ENCODE measurements at places on chromosomes 11 and 22.

GRCh38 chr11:47242596-47243192, 5.9 kb downstream of the ACP2 start:
- no peak for DNase-seq

DNA sequence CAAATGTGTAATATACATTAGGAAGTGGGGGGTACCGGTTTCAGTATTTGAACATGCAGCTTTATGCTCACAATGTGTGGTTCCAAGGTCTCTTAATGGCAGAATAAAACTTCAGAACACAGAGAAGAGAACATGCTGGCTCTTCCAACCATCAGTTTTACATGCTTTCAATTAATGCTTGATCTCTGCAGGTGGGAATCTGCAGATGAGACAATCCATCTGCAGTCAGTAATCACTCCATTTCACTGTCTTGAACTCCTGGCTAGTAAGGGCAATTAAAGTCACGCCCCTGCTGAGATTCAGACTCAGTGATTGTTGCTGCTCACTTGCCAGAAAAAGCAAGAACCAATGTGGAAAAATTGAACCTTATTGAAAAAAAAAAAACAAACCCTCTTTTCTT, 945.7 kb downstream of the DLG2 start:
- DNase-seq, result no peak

GRCh38 chr11:85301895-85302678, 325.1 kb downstream of the DLG2 start:
- no peak for DNase-seq

DNA sequence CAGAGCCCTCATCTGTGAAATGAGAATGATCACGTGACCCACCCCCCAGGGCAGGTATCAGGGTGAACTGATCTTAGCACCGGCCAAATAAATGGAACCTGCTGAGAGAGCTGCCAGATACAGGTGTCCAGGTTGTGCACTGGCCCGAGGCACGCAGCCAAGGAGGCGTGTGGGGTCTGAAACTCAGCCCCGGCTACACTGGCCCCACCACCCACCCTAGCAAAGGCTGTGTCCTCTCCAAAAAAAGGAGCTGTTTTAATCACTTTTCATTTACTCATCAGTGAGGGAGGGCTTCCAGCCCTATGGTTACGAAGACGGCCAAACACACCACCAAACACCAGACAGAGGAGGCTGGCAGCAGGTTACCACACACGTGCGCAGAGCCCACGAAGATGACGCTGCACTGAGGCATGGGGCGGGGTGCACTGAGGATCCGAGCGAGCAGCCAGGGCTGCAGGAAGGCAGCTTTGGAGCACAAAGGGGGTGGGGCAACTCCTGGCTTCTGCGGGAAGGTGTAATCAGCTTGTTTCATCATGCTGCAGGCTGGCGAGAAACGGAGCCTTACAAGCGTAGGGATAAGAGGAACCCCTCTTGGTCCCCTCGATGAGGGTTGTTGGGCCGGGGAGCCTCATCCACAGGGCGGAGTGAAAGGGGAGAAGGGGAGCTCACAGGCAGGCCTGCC, 19.5 kb upstream of the SLC22A12 start:
- no peak for DNase-seq

GRCh38 chr11:69394234-69394868, 87.1 kb upstream of the LINC01488 start:
- no peak for DNase-seq

- DNase-seq, result no peak
These were observed 27.2 kb downstream of the PHLDB1 start for GRCh38 chr11:118634431-118635236.

GRCh38 chr22:28829358-28830181, 29.2 kb upstream of the XBP1 start:
- peak; percentile 18 for DNase-seq

DNA sequence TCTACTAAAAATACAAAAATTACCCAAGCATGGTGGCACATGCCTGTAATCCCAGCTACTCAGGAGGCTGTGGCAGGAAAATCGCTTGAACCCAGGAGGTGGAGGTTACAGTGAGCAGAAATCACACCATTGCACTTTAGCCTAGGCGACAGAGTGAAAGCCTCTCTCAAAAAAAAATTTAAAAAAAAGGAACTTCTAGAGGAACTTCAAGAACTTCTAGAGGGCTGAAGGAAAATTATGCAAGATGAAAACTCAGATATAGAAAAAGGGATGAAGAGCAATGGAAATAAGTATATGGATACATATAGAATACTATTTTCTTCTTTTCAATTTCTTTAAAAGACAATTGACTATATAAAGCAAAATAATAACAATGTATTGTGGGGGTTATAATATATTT, 51.2 kb upstream of the PRR5 start:
- DNase-seq, result no peak

- DNase-seq, result no peak
These were observed 117.5 kb downstream of the TRPC6 start for GRCh38 chr11:101466352-101466751.

GRCh38 chr22:39724390-39724789, 153.8 kb downstream of the CACNA1I start:
- no peak for DNase-seq

- no peak for DNase-seq
These were observed 6.0 kb downstream of the MALAT1 start for GRCh38 chr11:65504674-65505465.

GRCh38 chr11:82174610-82175009, 559.1 kb downstream of the FAM181B start:
- no peak for DNase-seq

GRCh38 chr22:27134315-27134701, 476.9 kb downstream of the MIAT start:
- peak; percentile 62 for DNase-seq

GRCh38 chr11:59335001-59335400, 23.7 kb upstream of the OR5AN1 start:
- DNase-seq, result no peak

- no peak for DNase-seq
These were observed 40.5 kb downstream of the PITPNB start for GRCh38 chr22:27878541-27878940.

GRCh38 chr11:47109051-47109726, 67.5 kb downstream of the ARFGAP2 start:
- DNase-seq, result no peak

DNA sequence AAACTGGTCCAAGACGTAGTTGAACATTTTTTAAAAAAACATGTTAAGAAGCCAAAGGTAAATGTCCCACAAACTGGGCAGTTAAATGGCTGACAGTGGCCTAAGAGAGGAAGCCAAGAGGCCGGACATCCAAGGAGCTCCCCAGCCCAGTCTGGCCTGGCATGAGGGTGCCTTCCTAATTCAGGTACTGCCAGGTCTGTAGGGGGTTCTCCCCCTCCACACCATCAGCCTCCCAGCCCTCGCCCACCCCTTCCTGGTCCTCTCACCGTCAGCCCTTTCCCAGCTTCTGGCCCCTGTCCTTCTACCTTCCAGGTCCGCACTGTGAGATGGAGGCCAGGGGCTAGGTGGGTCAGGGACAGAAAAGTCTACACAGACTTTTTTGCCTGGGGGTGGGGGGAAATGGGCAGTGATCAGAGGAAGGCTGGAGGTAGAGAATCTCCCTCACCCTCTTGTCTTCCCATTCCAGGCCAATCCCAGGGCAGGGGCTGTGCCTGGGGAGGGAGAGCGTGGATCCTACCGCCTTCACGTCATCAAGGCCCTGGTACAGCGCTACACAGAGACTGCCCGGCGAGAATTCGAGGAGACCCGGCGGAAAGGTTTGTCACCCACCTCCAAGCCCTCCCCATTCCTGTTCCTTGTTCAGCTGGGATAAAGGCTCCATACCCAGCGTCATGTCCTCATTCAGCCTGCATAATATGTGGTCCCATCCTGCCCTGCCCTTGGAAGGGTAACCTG, 6.0 kb downstream of the ART5 start:
- DNase-seq, result no peak

- DNase-seq, result no peak
These were observed 42.5 kb downstream of the GALNT18 start for GRCh38 chr11:11579012-11579988.

- no peak for DNase-seq
These were observed 62.6 kb downstream of the TBC1D22A start for GRCh38 chr22:46824980-46825544.

DNA sequence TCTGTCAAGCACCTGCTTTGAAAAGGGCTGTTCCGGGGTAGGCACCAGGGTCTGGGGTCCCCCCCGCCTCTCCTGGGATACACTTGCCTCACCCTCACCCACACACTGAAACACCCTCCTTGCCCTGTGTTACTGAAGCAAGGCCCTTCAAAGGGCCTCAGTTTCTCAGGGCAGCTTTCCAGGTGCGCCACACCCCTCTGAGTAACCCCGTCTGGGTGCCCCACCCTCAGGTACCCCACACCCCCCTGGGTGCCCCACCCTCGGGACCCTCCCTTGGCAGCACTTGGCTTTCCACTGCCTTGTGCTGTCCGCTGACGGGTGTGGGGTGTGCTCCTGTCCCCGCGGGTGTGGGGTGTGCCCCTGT, 413.6 kb downstream of the TBC1D22A start:
- DNase-seq, result no peak

DNA sequence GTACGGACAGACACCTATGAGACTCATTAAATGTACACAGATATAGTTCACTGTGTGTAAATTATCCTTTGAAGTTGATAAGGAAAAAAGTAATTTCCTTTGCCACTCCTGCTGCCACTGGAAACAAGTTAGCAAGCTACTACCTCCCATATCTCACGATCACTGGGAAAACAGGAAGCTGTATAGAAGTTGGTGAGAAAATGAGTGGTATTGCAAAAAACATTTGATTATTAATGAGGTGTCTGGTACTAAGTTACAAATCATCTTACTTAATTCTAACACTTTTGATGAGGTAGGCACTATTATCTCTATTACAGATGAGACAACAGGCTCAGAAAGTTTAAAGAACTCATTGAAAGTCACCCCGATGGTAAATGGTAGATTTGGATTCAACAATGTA, 68.5 kb downstream of the GAB2 start:
- no peak for DNase-seq

DNA sequence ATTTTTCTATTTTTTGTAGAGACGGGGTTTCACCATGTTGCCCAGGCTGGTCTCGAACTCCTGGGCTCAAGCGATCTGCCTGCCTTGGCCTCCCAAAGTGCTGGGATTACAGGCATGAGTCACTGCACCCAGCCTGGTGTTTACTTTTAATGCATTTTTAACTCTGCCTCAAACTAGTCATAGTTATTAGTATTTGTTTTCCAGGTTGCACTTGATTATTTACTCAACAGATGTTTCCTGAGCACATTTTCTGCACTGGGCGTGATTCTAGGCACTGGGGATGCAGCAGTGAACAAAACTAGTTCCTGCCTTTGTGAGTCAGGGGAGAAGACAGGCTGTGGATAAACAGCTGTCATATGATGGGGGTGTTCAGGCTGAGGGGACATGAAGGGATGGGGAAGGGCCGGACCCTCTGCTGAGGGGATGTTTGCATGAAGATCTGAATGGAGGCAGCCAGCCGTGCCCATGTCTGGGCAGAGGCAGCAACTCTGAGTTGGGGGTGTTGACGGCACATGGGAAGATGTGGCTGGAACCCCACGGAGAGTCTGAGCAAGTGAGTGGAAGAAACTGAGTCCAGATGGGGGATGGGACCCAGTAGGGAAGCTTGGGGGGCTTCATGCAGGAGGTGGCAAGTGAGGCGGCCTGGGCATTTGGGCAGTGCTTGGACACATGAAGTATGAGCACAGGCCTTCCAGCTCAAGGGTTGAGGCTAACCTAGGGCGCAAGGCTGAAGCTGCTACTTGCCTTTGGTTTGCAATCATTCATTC, 34.4 kb downstream of the MPPED1 start:
- no peak for DNase-seq

GRCh38 chr22:37164505-37164887, 14.8 kb upstream of the IL2RB start:
- DNase-seq, result no peak

- peak; percentile 31 for DNase-seq
These were observed 192.7 kb downstream of the NAV2 start for GRCh38 chr11:19905280-19905853.

GRCh38 chr11:92738276-92738675, 231.2 kb upstream of the MTNR1B start:
- no peak for DNase-seq

- DNase-seq, result no peak
These were observed 38.5 kb upstream of the SUSD2 start for GRCh38 chr22:24142831-24143230.

GRCh38 chr22:21991774-21992173, 9.2 kb upstream of the TOP3B start:
- DNase-seq, result no peak

GRCh38 chr11:11662578-11662977, 40.8 kb upstream of the GALNT18 start:
- no peak for DNase-seq

DNA sequence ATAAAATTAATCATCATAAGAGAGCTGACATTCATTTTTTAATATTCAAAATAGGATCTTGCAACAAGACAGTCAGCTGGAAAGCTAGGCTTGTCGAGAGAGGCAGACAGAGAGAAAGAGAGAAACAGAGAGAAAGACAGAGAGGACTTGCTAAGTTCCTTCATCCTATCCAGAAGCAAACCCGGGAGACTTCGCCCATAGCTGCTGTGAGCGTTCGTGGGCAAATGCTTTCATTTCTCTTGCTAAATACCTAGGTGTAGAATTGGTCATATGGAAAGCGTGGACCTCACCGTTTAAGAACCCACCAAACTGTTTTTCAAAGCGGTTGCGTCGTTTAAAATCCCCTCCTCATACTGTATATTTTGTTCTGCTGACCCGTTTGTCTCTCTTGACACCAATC, 25.3 kb upstream of the KRTAP5-6 start:
- no peak for DNase-seq

GRCh38 chr11:6625156-6625831, 6.1 kb upstream of the TPP1 start:
- no peak for DNase-seq

- no peak for DNase-seq
These were observed 234.8 kb downstream of the CASP12 start for GRCh38 chr11:104663190-104664140.

- no peak for DNase-seq
These were observed 963.4 kb upstream of the CCDC90B start for GRCh38 chr11:84249344-84250135.

GRCh38 chr11:123484448-123484847, 54.4 kb downstream of the GRAMD1B start:
- DNase-seq, result no peak

- no peak for DNase-seq
These were observed 38.7 kb upstream of the GNB1L start for GRCh38 chr22:19893363-19893762.

- DNase-seq, result no peak
These were observed 9.0 kb downstream of the OR51S1 start for GRCh38 chr11:4839851-4840549.

All from AG09309 (cell line).